Activated naive CD4-positive, alpha-beta T cell treated with anti-CD3 and anti-CD28 coated beads, Interleukin-2, amount 10 ng/mL, durations not matched to agents 7 days and 5 days (primary cell): ENCODE measurements at places on chromosomes 1 and 21.

- DNase-seq, result no peak
These were observed 5.1 kb upstream of the FOXJ3 start for GRCh38 chr1:42340093-42340492.

DNA sequence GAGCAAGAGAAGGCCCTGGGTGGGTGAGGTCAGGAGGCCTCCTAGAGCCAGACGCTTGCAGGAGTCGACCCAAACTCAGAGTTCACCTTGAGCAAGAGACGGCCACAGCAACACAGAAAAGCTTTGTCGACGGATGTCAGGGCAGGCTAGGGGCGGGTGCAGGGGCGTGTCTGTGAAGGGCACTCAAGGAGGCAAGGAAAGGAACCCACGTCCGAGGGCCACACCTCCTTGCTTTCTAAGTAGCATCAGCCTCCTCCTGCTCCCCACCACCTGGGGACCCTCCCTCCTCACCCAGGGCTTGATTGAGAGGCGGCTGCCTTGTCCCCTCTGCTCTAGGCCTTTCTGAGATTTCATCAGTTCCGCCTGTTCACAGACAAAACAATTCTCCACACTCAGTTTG, 92.1 kb downstream of the OMA1 start:
- no peak for DNase-seq

GRCh38 chr1:160097151-160097910, 1.1 kb downstream of the IGSF8 start:
- DNase-seq, result peak; percentile 52

GRCh38 chr1:182376936-182377574, 14.5 kb downstream of the GLUL start:
- DNase-seq, result no peak

DNA sequence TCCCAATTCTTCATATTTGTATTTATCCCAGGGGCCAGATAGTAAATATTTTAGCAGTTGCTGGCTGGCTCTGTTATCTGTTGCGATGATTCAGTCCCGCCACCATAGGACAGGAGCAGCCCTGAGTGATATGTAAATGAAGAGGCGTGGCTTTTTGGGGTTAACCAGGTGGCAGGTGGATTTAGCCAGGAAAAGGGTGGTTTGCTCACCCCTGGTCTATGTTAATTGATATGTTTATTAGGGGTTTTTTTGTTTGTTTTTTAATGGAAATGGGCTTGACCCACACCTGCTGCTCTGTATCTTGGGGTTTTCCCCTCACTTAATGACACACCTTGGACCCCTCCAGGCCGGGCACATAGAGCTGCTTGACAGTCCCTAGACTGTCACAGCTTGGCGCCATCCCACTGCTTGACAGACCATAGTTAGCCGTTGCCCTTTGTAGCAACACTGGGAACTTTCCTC, 62.8 kb downstream of the PIK3CD start:
- peak; percentile 55 for DNase-seq
